NAMALWA (cell line): ENCODE measurements at places on chromosomes 12 and 14.

DNA sequence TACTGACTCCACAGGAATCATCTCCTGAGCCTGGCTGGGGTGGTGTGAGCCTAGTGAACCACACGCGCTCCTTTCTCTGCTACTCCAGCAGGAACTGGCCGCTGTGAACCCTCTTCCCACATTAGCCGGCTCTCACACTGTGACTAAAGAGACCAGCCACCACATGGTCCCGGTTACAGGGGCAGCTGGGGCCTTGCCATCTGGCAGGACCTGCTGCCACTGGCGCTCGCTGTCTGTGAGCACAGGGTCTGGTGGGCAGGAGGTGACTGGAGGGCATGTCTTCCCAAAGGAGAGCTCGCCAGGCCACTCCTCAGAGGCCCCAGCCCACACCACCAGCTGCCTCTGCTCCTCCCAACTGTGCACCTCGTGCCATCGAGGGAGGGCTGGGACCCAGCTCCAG is 99.3 kb downstream of the SINHCAF start:
- DNase-seq, result no peak

GRCh38 chr14:68211421-68211820 is 391.8 kb downstream of the RAD51B start:
- DNase-seq, result no peak

DNA sequence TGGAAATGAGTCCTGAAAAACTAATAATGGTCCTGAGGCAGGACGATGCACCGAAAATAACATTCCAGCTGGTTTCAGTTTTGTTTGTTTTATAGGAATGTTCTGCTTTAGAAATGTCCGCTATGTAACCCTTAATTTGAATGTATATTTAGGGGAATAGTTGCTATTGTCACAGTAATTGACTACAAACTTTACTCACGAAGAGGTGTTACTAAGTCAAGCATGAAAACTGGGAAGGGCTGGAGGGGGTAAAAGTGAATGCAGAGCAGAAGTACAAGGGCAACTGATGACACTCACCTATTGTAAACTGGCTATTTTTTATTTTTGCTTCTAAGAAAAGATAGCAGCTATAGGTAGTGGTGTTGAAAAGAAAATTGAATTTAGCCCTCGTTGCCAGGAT is 230.7 kb upstream of the SYT10 start:
- DNase-seq, result no peak

- peak; percentile 75 for DNase-seq
Observed at GRCh38 chr12:48977290-48978281, 536 bp upstream of the WNT1 start.

DNA sequence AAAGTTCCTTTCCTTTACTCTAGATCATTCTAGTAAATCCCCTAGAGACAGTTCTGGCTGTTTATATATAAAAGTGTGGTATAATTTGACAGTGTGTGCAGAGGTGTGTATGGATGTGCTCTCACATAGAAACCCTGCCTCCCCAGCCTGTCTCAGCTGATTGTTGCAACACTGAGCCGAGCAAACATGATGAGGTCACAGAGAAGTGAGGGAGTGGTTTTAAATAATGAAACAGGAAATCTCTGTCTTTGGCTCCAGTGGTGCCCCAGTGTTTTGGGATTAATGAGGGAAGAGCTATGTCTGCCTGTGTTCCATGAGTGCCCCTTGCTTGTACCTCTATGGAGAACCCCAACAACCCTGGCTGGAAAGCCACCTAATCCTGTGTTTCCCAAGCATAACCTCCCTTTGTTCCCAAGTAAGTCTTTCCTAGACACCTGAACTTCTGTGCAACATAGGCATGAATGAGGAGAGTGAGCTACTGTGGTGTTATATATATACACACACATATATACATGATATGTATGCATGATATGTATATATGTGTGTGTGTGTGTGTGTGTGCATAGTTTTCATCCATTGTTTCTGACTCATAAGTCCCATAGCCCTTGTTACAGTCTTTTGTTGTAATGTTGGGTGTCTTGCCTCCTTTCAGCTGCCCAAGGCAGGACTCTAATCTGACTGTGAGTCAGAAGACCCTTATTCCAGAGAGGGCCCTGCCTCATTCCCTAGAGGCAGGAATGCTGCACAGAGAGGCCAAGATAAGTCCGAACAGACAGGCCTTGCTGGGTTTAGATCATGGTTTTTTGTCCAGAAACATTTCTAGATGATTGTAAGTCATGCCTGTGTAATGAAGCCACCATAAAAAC is 18.0 kb downstream of the TRAF3 start:
- DNase-seq, result no peak

- DNase-seq, result no peak
Observed at GRCh38 chr12:128848371-128848770, 4.9 kb upstream of the GLT1D1 start.

DNA sequence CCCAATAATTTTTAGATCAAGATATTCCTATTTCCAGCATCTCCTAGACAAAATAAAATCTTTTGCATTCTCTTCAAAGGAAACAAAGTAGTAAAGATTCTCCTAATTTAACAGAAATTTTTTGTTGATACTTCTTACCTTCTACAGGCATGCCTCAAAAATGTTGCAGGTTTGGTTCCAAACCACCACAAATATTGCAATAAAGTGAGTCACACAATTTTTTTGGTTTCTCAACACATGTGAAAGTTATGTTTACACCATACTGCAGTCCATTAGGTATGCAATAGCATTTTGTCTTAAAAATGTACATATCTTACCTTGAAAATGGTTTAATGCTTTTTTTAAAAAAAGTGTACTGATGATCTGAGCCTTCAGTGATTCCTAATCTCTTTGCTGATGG is 65.6 kb upstream of the USP15 start:
- no peak for DNase-seq
